ENCODE measurements at places on chromosomes 2 and 18. TPM values are rescaled to one million over a fixed set of nuclear protein-coding genes. Genes with fewer than 3 reads are reported as not detected.

DNA sequence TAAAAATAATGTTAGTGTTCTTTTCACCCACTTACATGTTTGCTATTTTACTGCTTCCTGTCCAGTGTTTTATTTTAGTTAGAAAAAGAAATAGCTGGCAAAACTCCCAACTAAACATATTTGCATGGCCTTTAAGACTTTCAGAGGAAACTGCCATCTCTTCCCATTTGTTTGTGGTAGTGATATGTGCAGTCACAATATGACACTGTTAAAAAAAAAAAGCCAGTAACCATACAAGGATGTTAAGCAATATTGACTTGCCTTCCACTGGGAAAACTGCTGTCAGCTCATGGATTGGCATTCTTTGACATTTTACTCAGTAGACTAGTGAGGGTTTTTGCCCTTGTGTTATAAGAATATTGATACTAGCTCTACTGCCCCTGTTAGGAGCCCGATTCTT lies 29.1 kb downstream of the XIRP2 start:
- DNase-seq = no peak

DNA sequence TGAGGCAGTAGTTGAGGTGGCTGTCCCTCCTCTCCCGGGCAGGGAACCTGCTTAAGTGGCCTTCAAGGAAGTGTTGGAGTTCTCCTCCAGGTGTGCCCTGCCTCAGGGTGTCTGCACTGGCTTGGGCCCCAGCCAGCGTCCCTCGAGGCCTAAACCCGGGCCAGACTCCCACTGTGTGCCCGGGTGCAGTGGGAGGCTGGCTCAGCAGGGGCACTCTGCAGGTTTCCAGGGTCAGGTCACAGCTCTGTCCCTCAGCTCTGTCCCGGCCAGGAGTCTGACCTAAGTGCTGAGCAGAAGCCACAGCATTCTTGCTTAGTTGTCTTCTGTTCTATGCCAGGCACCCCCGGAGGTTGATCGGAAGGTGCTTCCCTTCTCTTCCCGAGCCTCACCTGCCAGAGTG lies 69.0 kb upstream of the OTOS start:
- peak; percentile 74 for DNase-seq

DNA sequence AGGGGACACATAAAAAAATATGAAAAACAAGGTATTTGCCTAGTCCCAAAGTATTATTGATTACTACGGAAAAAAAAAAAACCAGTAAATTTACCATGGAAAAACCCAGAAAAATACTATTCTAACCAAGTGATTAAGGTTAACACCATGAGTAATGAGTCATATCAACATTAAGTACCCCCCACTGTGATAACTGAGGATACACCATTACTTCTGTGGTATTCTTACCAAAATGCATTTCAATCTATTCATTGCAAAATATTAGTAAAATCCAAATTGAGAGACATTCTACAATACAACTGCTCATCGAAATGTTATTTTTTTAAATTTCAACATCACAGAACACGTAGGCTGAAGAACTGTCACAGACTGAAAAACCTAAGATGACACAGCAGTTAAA lies 669.8 kb downstream of the ZEB2 start:
- no peak for DNase-seq

GRCh38 chr2:43225788-43226557 lies 433 bp downstream of the ZFP36L2 start:
- peak; percentile 94 for DNase-seq

GRCh38 chr2:241073166-241074064 lies 28.7 kb downstream of the MTERF4 start:
- DNase-seq = no peak

DNA sequence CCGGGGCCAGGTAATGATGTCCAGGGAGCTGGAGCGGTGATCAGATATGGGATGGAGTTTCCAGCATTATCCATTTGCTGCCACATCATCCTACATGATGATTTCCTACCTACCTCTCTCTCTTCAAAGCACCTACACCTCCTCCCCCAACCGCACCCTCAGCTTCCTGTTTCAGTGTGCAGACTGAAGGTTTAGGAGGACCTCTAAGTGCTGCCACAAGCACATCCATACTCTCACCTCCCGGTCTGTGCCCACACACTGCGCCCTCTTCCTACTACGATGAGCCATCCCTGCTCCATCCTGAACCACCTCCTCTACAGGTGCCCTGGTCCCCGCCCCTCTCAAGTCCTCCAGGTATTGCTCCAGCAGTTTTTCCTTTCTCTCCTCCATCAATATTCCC lies 123.7 kb downstream of the ALPK2 start:
- no peak for DNase-seq

- DNase-seq = no peak
These were observed 50.2 kb downstream of the COL4A3 start for GRCh38 chr2:227214622-227215041.

GRCh38 chr18:59708988-59709387 lies 11.8 kb upstream of the CCBE1 start:
- no peak for DNase-seq

DNA sequence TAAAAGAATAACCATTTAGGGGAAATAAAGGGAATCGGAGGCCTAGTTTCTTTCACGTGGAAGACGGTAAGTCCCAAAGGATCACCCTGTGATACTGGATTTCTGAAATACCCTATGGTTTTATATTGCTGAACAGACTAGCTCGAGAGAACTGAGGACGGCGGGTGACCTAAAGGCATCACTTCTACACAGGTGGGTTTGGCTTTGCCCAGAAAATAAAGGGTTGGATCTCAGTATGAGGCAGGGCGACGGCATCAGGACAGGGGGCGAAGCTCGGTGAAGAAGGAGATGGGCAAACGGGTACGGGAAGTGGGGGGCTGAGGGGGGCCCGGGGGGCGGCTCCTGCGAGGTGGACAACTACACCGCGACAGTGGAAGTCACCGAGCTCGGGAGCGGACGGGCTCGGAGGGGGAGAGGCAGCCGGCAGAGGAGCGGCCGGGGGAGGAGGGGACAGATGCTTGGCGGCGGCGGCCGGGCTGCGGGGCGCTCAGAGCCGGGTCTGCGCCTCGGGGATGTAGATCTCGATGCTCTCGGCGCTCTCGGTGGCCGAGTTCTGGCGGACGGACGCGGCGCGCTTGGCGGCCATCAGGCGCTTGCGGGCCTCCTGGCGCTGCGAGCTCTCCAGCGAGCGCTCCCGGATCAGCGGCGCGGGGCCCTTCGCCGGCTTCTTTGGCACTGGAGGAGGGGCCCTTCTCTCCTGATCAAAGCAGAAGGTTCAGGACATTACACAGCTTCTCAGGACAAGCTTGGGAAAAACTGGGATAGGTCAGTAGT lies 48.9 kb downstream of the TGIF1 start:
- no peak for DNase-seq

GRCh38 chr2:47226923-47227220 lies 71.8 kb upstream of the STPG4 start:
- no peak for DNase-seq

- DNase-seq = no peak
These were observed 47.8 kb upstream of the CREB1 start for GRCh38 chr2:207481924-207482323.

- no peak for DNase-seq
These were observed 60.5 kb downstream of the COX7A2L start for GRCh38 chr2:42300527-42300926.

DNA sequence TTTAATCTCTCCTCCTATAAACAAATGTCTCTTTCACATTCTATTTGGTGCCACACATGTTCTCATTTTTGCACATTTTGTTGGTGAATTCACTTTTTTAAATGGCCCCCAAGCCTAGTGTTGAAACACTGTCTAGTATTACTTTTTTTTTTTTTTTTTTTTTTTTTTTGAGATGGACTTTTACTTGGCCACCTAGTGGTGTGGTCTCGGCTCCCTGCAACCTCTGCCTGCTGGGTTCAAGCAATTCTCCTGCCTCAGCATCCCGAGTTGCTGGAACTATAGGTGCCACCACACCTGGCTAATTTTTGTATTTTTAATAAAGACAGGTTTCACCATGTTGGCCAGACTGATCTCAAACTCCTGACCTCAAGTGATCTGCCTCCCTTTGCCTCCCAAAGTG lies 273.8 kb upstream of the SLC14A2 start:
- no peak for DNase-seq

DNA sequence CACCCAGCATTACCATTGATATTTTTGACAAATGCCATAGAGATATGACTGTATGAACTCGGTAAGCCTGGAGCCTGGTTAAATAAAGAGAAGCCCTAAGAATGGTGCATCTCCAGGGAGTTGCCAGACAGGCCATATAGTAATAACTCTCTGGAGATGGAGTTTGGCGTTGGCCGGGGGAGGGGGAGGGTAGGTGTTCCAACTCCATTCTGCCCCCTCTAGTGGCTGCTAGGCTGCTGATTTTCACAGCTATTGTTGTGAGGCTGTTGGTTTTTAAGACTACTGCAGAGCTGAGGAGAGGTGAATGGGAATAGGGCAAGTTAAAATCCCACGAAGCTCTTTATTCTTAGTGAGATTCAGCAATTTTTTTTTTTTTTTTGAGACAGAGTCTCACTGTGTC lies 99.9 kb downstream of the GALNT14 start:
- no peak for DNase-seq

GRCh38 chr2:137747509-137747908 lies 216.8 kb upstream of the HNMT start:
- DNase-seq = no peak

GRCh38 chr18:40911582-40912254 lies 1043.3 kb upstream of the PIK3C3 start:
- DNase-seq = no peak

DNA sequence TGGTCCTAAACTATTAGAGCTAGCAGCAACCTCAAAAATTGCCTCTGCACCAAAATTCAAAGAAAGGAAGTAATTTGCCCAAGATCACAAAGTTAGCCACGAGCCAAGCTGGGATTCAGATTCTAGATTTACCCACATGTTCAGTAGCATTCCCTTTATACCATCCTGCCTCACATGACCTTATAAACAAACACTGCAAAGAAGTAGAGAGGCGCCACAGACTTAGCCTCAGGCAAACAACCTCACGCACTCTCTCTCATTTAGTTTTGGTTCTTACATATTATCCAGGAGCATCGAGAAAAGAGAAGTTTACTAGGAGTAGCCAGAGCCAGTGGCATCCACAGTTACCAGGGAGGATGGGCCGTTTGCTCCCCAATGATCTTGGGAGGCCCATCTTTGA lies 226.6 kb downstream of the OSR1 start:
- DNase-seq = no peak

DNA sequence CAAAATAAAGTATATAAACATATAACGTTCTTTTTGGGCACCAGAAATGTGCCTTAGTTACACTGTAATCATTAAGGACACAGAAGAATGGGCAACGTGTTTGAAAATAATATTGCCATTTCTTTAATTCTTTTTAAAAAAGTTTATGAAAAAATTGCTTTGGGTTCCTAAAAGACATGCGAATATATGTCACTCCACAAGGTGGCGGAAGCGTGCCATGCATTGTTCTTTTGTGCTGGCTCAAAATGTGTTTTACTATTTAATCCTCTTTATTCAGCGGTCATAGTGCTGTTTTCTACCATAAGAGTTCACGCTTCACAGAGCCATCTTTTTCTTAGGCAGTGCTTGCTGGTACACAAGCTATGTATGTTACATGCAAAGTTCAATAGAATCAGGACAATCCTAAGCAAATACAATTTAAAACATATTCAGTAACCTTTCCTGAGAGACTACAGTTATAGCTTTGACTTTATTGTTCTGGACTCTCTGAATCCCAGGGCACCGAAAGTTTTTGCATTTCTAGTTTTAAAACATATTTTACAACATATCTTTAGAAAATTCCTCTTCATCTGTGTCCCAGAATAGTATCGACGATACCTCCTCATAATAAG lies 147.8 kb upstream of the ERBB4 start:
- DNase-seq = no peak

DNA sequence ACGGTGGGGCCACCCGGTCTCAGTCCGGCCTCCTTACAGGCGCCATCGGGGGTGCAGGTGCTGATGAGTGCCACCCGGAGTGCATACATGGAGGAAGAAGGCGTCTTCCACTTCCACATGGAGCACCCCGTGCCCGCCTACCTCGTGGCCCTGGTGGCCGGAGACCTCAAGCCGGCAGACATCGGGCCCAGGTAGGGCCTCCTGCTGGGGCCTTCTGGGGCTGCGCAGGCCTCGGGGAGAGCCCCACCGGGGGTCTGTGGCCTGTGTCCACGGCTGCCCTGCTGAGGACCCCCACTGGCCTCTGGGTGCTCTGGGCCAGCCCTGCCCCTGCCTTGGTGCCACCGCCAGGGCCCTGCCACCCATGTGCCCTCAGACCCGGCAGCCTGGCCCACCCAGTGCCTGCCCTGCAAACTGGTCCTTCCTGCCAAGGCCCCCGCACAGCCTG lies 4.8 kb downstream of the RNPEPL1 start:
- DNase-seq = no peak

GRCh38 chr2:189047171-189047888 lies 73.2 kb downstream of the COL3A1 start:
- no peak for DNase-seq

DNA sequence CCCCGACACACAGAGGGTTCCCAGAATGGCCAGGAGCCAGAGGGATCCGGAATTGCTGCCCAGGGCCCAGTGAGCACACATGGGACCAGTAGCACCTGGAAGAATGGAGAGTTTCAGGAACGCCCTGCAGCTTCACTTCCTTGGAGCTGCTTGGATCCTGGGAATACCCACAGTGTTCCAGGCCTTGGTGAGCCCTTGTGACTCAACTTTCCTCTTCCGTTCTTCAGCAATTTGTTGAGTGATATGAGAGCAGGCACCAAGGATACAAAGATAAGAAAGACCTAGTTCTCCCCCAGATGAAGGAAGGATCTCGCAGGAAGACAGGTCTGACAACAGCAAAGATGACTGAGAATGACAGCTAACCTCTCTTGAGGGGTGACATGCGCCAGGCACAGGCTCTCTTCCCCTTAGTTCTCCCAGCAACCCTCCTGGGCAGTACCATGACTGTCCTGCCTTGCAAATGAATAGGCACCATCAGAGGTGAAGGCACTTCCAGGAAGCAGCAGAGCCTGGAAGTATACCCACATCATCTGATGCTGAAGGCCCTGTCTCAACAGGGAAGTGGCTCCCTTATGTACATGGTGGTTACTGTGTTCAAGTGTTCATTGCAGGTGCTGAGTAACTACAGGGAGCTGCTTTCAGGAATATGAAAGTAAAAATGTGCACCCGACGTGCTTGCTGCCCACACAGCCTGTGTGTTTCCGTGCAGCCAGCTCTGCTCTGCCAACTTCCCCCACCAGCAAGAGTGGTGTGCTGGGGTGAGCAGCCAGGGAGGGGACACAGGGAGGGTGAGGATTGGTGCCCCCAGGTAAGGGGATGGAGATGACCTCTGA lies 116.2 kb downstream of the STPG4 start:
- no peak for DNase-seq

GRCh38 chr2:20149703-20150030 lies 75.3 kb downstream of the SDC1 start:
- DNase-seq = peak; percentile 11

- no peak for DNase-seq
These were observed 54.3 kb downstream of the SLC40A1 start for GRCh38 chr2:189526241-189526640.

- DNase-seq = peak; percentile 96
These were observed 858 bp downstream of the TP53I3 start for GRCh38 chr2:24083567-24084385.

The BIN1 gene
- 87.0 TPM for total RNA-seq

The CRYBA2 gene
- not detected for total RNA-seq

The ZC3H6 gene
- 8.8 TPM for total RNA-seq

The CFLAR gene
- total RNA-seq = 282 TPM

The VIT gene
- total RNA-seq = 5.0 TPM

The ABCG8 gene
- not detected for total RNA-seq

The HOXD13 gene
- 1.1 TPM for total RNA-seq

The CHAC2 gene
- total RNA-seq = 7.1 TPM

The BMP10 gene
- total RNA-seq = not detected

The SERPINB13 gene
- total RNA-seq = not detected

The UGT1A4 gene
- not detected for total RNA-seq

The FAP gene
- 24.7 TPM for total RNA-seq

The TM4SF20 gene
- 0.32 TPM for total RNA-seq

The SULT1C4 gene
- 2.1 TPM for total RNA-seq
